NCI-H510A (cell line): ENCODE measurements at places on chromosomes 1 and 21.

GRCh38 chr1:41280202-41281032, 38.3 kb upstream of the SCMH1 start:
- no peak for DNase-seq

DNA sequence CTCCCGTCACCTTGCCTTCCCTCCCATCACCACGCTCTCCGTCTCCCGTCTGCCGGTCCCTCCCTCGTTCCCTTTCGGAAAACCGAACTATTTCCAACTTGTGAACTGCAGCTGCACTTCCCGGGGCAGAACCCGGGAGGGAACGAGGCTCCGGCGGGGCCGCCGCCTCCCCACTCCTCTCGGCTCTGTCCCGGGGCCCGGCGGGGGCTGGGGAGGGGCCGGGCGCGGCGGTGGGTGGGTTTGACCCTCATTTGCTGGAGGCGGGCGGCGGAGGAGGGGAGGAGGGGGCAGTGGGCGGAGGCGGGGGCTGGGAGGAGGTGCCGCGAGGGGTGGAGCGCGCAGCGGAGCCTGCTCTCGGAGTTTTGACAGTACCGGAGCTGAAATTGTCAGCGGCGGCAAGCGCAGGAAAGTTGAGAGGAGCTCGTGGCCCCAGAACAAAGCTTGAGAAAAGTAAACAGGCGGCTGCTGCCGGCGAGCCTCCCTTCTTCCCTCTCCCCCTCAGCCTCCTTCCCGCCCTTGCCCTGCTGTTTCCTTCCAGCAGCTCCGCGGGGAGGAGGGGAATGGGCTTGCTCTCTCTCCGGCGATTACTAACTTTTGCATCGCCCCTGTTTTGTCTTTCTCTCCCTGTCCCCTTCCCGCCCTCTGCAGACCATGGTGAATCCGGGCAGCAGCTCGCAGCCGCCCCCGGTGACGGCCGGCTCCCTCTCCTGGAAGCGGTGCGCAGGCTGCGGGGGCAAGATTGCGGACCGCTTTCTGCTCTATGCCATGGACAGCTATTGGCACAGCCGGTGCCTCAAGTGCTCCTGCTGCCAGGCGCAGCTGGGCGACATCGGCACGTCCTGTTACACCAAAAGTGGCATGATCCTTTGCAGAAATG, 2.9 kb downstream of the LMO4 start:
- DNase-seq, result peak; percentile 93

DNA sequence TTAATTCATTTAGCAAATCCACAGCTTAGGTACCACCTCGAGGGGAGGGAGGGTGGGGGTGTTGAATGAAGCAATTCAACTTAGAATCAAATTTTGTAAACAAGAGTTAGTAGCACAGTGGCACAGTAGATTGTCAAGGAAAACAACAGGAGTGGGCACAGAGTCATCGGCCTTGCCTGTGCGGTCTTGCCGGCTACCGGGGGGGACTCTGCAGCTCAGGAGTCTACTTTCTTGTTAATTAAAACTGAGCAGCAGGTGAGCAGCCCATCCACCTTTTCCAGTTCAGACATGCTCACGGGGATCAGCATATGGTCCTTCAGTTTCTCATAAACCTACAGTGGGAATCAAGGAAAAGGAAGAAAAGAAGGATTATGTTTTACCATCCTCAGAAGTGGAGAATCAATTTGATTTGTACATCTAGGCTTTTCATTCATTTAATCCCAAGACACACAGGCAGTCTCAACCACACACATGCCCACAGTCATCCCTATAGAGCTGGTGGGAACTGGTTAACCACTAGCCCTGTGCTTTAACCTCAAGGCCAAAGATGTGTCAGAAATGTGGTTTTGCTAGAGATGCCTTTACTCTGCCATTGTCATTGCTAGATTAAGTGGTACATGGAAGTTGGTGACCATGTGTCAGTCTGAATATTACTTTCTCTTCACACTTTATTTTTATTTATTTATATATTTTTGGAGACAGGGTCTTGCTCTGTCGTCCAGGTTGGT, 45.0 kb upstream of the BCL10 start:
- DNase-seq, result no peak

DNA sequence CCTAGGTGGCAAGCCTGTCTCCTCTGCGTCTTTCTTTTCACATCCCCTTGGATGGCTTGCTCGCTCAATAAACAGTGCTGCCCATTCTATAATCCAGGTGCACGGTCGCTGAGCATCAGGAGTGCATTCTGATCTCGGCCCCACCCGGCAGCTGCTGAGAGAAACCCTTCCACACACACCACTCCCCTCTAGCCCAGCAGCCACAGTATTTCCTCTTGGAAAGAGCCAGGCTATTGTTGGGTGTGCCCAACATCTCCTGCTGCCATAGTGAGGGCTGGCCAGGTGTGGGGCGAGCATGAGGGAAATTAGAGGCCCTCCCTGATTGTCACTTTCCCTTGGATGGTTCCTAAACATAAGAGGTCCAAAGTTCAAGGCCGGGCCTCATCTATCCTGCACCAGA, 24.7 kb downstream of the GPA33 start:
- DNase-seq, result no peak

DNA sequence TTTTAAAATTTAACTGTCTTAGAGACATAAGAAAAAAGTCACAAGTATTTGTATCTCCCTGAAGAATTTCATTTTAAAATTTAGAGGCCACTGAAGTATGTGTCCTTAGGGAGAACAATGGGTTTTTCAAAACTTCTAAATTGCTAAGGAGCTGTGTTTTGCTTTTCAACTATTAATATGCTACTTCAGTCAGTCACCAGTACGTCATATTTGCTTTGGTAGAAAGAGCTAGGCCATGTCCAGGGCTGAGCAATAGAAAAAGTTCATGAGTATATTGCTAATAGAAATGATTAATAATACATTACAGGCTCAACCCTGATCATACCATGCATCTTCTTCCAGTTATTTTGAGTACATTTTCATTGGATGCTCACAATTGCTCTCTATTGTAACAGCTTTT, 1.7 kb upstream of the SGIP1 start:
- DNase-seq, result no peak

DNA sequence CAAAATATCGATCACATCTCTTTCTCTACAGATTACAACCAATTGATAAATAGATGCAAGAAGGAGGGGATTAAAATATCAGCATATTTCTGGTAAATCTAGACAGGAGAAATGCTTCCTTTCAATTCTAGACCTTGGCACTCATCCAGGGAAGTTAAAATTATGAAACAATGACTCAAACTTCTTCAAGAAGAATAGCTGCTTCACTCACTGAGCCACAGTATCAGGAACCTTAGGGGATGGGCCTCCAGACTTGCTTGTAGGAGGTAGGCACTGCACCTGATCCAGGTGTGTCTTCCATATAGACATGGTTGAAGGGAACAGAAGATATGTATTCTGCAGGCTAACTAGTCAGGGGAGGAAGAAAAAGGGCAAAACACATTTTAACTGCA, 9.8 kb downstream of the SLAMF7 start:
- DNase-seq, result no peak

DNA sequence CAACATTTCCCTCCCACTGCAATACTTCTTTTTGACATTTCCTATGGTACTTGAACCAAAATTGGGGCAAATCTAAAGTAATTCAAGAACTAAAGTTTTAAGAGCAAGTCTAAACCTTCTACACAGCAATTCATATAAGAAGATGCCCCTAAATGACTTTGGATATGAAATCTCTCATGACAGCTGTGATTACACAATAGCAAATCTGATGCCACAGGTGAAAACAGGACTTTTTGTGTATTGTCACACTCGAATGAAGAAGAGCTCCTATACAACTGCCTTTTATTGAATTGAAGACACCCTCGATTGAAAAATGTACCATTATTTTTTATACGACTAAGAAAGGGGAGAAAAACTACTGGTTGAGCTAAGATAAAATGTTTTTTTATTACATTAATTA, 59.6 kb upstream of the DYNLT5 start:
- no peak for DNase-seq

DNA sequence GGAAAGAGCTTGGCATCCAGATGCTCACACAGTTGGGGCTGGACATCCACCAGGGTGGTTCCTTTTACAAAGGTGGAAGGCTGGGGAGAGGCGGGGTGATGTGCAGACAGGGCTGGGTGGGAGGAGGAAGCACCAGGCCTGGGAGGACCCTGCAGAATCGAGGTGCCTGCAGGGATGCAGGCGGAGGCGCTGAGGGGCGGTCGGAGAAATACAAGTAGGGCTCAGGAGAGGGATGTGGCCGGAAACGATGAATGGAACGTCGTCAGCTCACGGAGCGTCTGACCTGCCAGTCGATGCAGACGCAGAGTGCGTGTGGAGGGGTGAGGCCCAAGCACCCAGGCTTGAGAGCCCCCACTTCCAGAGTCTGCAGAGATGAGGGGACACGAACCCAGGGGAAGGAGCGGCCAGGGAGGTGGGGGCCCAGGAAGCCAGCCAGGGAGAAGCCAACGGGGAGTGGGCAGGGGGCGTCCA, 63.4 kb downstream of the TRIM11 start:
- DNase-seq, result no peak

GRCh38 chr1:230370109-230370508, 56.0 kb downstream of the PGBD5 start:
- no peak for DNase-seq

GRCh38 chr1:208205216-208206013, 38.8 kb downstream of the PLXNA2 start:
- no peak for DNase-seq

DNA sequence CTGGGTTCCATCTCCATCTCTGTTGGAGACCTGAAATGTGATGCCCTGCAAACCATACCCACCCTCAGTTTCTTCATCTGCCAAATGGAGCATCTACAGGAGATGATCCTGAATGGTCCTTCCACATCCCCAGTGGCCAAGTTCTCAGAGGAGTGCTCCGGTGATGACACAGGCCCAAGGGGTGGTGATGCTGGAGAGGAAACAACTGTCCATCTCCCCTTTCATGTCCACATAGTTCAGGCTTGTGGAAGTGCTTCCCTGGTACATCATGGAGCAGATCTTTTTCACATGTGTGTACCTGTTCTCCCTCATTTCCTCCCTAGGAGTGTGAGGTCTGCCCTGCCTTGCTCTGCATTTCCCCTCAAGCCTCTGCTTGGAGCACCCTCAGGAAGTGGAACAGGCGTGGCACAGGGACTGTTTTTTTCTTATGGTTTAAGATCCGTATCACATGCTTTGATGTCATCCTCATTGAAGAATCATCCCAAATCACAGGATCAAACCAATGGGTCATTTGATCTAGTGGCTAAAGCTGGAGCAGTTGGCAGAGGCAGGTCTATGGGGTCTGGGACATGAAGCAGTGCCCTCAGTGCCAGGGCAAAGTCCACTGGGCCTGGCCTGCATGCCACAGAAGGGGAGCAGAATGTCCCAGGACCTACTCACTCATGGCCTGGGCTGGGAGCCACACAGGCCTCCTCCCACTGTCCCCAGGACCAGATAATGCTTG, 8.2 kb upstream of the TRIM63 start:
- no peak for DNase-seq
